ENCODE measurements at places on chromosomes 3 and 15.

DNA sequence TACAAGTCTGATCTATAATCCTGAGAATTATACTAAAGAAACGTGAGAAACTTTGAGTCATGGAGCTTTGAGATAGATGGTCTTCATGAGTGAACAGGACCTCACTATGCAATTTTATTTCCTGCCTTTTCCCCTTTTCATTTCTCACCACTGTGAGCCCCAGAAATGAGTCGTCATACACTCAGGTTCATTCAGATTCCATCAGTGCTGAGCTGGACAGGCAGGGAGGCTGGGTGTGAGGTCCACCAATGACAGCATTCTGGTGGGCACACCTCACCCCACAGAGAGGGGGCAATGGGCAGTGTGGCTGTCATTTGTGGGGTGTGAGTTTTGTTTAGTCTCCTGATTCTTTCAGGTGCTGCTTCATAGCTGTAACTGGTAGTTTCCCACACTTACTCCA, 16.9 kb downstream of the TIGIT start:
- no peak overlapping the region for H3K4me3 ChIP-seq
- H3K36me3 ChIP-seq: no peaks in the 10 kb centered on the region
- H3K27me3 ChIP-seq: no peaks in the 10 kb centered on the region
- DNase-seq: no peak
- H3K27ac ChIP-seq: no peak overlapping the region

DNA sequence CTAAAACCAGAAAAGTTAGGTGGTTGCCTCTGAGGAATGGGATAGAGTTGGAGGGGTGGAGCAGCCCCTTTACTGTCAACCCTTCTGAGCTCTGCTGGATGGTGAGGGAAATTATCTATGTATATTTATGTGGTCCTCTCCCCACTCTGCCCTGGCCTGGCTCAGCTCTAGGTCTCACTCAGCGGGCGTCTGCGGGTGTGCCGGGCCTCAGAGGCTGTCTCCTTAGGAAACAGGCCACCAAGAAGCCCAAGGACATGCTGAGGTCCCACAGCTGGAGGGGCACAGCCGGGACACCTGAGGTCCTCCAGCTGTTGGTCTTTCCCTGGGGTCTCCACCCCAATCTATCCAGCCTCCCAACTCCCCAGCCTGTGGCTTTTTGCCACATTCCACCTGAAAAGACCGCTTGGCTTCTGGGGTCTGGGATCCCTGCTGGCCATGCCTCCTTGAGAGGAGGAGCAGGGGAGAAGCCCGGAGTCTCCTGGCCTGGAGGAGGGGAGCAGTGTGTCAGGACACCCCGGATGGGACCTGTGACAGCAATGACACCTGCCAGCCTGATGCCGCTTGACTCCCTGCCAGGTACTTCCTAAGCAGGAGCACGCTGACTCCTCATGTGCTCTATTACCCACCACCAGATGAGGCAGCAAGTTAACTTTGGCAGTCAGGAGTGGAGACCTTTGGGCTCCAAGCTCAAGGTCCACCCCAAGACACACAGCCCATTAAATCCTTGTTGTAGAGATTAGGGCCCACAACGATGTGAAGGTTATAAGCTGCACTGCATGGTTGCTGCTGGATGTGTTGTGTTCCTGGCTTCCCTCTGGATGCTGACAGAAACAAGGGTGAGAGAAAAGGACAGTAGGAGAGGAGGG, at the start of gene SLC28A1:
Gene SLC28A1 (plus strand): TSS at position 747 of the 866 bp plus-strand sequence. CDS start 3,099 bp downstream, outside the sequence.
- H3K4me1 ChIP-seq: no peaks in the 10 kb centered on the region
- DNase-seq: no peak
- peak within 1 kb of the TSS; percentile 39 for H3K27ac ChIP-seq
- H3K36me3 ChIP-seq: no peaks in the 10 kb centered on the region
- no peak within 1 kb of the TSS for H3K4me3 ChIP-seq
- H3K27me3 ChIP-seq: no peaks in the 10 kb centered on the region

DNA sequence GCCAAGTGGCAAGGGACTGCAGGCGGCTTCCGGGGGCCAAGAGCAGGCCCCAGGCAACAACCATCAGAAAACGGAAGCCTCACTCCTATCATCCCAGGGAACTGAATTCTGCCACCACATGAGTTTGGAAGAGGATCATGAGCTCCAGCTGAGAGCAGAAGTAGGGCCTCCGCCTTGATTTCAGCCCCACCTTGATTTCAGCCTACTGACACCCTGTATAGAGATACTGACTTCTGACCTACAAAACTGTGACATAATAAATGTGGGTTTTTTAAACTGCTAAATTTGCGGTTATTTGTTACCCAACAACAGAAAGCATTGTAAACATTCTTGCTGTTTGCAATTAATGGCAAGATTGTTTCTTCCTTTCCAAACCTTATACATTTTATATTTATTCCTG, 21.6 kb upstream of the RARRES1 start:
- H3K4me1 ChIP-seq: no peaks in the 10 kb centered on the region
- H3K27me3 ChIP-seq: no peaks in the 10 kb centered on the region
- peaks cover 7% of the 10 kb centered on the region for H3K36me3 ChIP-seq
- no peak for DNase-seq

- peaks cover 7% of the 10 kb centered on the region for H3K36me3 ChIP-seq
- no peak for DNase-seq
- peaks cover 8% of the 10 kb centered on the region for H3K4me1 ChIP-seq
- no peak overlapping the region for H3K4me3 ChIP-seq
Measured at GRCh38 chr3:4756855-4757574, 222.2 kb upstream of the BHLHE40 start.

GRCh38 chr3:156655819-156656550, 18.4 kb upstream of the TIPARP start:
- DNase-seq: no peak
- H3K4me3 ChIP-seq: no peak overlapping the region
- no peaks in the 10 kb centered on the region for H3K4me1 ChIP-seq
- H3K27me3 ChIP-seq: no peaks in the 10 kb centered on the region
- no peaks in the 10 kb centered on the region for H3K36me3 ChIP-seq
- H3K27ac ChIP-seq: no peak overlapping the region

DNA sequence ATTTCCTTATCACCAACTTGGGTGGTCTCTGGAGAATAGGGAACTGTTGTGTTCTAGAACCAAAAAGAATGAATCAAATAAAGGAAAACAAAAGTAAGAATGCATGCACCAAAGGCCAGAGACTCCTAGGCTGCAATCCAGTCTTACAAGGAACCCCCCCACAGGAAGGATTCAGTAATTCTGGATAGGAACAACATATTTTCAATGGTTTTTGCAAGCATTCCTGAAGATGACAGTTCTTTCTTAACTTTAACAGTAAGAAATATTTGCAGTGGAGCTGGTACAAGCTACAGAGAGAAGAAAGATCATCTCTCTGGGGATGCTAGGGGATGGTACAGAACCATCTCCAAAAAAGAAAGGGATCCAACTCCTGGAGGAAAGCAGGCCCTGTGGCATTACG, 116.2 kb upstream of the CHRM5 start:
- H3K36me3 ChIP-seq: no peaks in the 10 kb centered on the region
- H3K27ac ChIP-seq: no peak overlapping the region
- H3K4me1 ChIP-seq: no peaks in the 10 kb centered on the region

GRCh38 chr3:36540888-36541518, 160.7 kb downstream of the STAC start:
- no peak overlapping the region for H3K4me3 ChIP-seq
- peak; percentile 11 for DNase-seq
- no peaks in the 10 kb centered on the region for H3K27me3 ChIP-seq
- no peaks in the 10 kb centered on the region for H3K36me3 ChIP-seq

- no peak for DNase-seq
- no peaks in the 10 kb centered on the region for H3K27me3 ChIP-seq
- H3K4me3 ChIP-seq: no peak overlapping the region
Measured at GRCh38 chr3:48999085-48999858, 7.9 kb upstream of the WDR6 start.

- no peak overlapping the region for H3K4me3 ChIP-seq
- no peak for DNase-seq
- no peak overlapping the region for H3K27ac ChIP-seq
- H3K27me3 ChIP-seq: no peaks in the 10 kb centered on the region
- H3K4me1 ChIP-seq: no peaks in the 10 kb centered on the region
- H3K36me3 ChIP-seq: no peaks in the 10 kb centered on the region
Measured at GRCh38 chr3:52986938-52987337, 58.9 kb downstream of the SFMBT1 start.

DNA sequence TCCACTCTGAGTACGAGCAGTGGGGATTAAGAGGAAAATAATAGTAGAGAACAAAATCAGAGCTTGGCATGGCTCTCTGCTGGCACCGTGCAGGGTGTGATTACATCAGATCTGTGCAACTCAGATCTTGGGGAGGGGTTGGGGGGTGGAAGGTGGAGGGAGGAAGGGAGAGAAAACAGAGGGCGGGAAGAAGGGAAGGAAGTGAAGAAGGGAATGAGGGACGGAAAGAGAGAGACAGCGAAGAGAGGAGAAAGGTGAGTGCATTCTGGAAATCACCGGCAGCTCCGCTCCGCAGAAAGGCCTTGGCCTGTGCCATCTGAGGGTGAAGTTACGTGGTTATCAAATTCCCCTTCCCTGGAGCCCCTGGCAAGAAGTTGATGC, 31.0 kb upstream of the ADAMTS17 start:
- H3K4me3 ChIP-seq: no peak overlapping the region
- H3K4me1 ChIP-seq: no peaks in the 10 kb centered on the region
- peaks cover 22% of the 10 kb centered on the region for H3K27me3 ChIP-seq
- no peaks in the 10 kb centered on the region for H3K36me3 ChIP-seq
- no peak overlapping the region for H3K27ac ChIP-seq

Measured in lung (tissue), 17 donors.